ENCODE measurements at places on chromosomes 1 and 21.

DNA sequence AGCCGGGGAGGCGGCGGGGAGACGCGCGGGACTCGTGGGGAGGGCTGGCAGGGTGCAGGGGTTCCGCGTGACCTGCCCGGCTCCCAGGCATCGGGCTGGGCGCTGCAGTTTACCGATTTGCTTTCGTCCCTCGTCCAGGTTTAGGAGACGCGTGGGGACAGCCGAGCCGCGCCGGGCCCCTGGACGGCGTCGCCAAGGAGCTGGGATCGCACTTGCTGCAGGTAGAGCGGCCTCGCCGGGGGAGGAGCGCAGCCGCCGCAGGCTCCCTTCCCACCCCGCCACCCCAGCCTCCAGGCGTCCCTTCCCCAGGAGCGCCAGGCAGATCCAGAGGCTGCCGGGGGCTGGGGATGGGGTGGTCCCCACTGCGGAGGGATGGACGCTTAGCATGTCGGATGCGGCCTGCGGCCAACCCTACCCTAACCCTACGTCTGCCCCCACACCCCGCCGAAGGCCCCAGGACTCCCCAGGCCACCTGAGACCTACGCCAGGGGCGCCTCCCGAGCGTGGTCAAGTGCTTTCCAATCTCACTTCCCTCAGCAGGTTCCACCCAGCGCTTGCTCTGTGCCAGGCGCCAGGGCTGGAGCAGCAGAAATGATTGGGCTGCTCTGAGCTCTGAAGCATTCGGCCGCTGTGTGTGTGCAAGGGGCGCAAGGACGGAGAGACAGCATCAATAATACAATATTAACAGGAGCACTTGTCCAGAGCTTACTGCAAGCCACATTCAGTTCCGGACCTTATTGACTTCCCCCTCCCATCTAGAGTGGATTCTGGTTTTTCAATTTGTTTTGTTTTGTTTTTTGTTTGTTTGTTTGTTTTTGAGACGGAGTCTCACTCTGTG lies 10.3 kb downstream of the SIM2 start:
- no peak for DNase-seq

GRCh38 chr1:92476071-92476631 lies 10.6 kb downstream of the GFI1 start:
- no peak for DNase-seq

DNA sequence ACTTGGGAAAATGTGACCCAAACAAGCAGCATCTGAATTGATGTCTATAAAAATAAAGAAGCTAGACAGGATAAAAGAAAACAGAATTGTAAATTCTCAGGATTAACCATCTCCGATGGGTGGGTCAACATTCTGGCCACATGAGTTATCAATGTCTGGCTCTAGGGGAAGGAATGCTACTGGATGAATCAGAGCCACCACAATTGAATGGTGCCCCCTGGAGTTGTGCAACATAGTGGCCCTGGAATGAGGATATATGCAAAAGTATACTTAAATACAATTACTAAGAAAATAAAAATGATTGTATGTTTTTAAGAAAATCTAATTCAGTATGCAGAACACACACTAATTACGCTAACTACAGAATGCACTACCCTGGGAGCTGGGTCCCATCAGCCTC lies 185.6 kb downstream of the TGFBR3 start:
- peak; percentile 88 for DNase-seq

DNA sequence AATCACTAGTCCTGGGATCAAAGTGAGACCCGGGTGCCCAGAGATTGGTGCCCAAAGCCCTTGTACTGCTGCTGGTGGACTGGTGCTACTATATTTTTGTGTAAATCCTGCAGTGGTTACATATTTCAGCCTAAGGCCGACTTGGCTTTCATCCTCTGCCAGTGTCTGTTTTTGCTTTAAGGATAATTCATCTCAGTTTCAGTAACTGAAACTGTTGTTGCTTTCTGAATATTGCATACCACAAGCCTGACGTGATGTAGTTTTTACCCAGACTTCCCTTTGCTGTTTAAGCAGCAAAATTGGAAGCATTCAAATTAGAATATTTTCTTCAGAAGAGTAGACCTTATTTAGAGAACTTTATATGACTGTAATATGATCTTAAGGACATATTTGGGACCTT lies 341.8 kb downstream of the RYR2 start:
- peak; percentile 18 for DNase-seq

GRCh38 chr1:212667223-212668139 lies 32.2 kb downstream of the BATF3 start:
- peak; percentile 99 for DNase-seq
